Activated CD4-positive, alpha-beta T cell treated with anti-CD3 and anti-CD28 coated beads for 36 hours (primary cell): ENCODE measurements at places on chromosomes 2 and 18.

- no peak for DNase-seq
These were observed 38.3 kb downstream of the CRACDL start for GRCh38 chr2:98897746-98898145.

GRCh38 chr2:55839182-55839819, 84.3 kb downstream of the EFEMP1 start:
- DNase-seq: no peak

DNA sequence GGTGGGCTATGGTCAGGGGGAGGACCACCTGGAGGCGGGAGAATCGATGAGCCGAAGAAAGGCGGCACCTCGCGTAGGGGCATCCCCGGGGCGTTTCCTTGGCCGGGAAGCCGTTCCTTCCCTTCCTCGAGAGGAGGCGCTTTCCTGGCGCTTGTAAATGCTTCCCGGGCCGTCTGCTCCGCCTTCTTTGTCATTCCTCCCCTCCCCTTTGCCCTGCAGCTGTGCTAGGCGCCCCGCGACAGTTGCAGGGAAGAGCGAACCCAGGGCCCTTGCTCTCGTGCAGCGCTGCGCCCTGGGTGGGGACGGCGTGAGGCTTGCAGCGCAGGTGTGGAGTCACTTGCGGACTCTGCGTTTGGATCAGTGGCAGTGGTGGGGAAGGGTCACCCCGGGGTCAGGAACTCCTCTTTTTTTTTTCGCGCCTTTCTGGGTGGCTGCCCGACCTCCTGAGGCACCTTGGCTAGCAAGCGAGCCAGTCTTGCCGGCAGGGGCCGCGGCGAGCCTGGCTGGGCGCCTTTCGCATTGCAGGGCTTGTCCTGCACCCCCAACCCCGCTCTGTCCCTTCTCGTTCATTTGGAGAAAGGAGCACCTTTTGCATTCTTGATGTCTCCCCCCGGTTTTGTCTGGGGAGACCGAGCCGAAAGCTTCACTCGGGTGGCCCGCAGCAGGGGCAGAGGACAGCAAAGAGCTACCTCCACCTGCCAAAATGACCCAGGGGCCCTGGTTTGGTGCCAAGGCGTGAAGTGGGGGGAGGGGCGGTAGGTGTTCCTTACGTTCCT, 858 bp downstream of the KCNS3 start:
- peak; percentile 20 for DNase-seq

DNA sequence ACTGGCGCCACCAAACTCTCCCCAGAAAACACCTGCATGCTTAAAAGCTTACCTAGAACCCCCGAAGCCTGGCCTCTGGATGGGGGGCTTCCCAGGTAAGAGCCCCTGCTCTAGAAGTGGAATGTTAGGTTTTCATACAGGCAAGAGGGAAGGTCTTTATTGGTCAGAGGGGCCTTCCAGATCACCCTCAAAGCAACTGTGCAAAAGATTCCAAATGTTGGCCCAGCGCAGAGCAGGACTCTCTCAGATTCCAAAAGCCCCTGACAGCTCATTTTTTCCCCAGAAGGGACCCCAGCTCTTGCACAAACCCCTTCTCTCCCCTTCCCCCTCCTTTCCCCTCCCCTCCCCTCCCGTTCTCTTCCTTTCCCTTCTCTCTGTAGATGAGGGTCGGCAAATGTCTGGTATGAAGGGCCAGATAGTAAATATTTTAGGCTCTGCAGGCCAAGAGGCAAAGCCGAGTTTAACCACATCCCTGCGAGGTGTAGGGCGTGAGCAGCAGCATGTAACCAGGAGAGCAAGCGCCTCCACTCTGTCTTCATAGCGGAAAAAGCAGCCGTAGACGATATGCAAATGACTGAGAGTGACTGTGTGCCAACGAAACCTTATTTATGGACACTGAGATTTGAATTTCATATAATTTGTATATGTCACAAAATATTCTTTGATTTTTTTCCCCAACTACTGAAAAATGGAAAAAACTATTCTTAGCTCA, 116.9 kb downstream of the SMAD7 start:
- peak; percentile 82 for DNase-seq

DNA sequence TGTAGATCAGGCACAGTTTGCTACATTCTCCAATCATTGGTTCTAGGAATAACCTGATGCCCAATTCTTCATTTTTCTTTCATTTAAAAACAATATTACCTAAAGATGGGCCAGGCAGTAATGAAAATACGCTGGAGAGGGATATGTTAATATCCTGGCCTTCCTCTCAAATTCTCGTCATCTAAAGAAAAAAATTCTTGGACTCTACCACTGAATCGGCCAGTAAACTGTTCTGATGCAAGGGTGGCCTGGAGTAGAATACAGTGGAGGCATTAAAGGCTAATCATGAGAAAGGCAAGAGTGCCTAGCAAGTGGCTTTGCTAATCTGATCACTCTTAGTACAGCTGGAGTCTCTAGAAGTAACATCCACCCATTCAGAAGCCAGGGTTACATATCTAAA, 157.7 kb downstream of the ANTXR1 start:
- no peak for DNase-seq

GRCh38 chr2:223635080-223635479, 32.9 kb upstream of the SCG2 start:
- DNase-seq: no peak

- no peak for DNase-seq
These were observed 385.9 kb downstream of the TXNL1 start for GRCh38 chr18:56252456-56252855.

- DNase-seq: peak; percentile 31
These were observed 428 bp downstream of the TCF4 start for GRCh38 chr18:55587418-55588110.

GRCh38 chr2:44330801-44331200, 30.5 kb downstream of the PREPL start:
- DNase-seq: no peak
